Esophagus mucosa (tissue), 1 donor: ENCODE measurements at places on chromosomes 6 and 20. TPM values are rescaled to one million over a fixed set of nuclear protein-coding genes. Genes with fewer than 3 reads are reported as not detected.

GABRR2 gene
- total RNA-seq = not detected

DAAM2 gene
- 2.3 TPM for total RNA-seq

SLC17A9 gene
- 0.76 TPM for total RNA-seq

RCAN2 gene
- total RNA-seq = 1.00 TPM

SAPCD1 gene
- total RNA-seq = 0.64 TPM

STMN3 gene
- 4.6 TPM for total RNA-seq

LY6G6C gene
- 10.8 TPM for total RNA-seq

- peak; percentile 46 for ATAC-seq
Observed at GRCh38 chr6:119446115-119446554, 96.6 kb upstream of the MAN1A1 start.

- ATAC-seq = no peak
Observed at GRCh38 chr6:34148631-34149451, 3.0 kb upstream of the GRM4 start.

- no peak for ATAC-seq
Observed at GRCh38 chr6:139595183-139595582, 220.7 kb upstream of the CITED2 start.

DNA sequence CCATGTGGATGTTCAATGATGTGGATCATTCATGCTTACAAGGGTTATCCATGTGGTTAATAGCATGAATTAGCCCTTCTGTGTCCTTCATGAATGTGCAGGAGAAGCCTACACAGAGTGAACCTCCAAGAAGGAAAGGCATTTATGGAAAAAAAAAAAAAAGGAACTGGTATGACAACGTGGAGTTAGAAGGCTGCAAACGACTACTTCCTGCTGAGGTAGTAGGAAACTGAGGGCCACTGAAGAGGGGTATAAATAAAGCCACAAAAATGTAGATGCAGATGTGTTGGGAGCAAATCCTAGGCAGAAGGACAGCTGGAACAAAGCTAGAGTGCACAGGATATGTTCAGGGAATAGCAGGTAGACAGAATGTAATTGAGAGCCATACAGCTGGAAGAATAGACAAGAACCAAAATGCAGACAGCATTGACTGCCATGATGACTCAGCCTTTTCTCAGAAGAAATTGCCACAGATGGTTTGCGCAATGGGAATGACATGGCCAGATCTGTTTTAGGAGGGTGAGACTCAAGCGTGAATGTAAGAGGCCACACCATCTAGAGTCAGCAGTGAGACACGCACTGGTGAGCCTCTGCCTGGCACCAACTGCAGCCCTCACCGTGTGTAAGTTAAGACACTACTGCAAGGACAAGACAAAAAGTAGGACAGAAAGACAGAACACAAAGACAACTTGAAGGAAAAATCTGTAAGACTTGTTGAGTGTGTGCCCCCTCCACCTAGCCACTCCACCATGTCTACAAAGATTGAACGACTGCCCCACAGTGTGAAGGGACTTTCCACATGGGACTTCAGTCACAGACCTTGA is 79.8 kb downstream of the KIF13A start:
- ATAC-seq = peak; percentile 100

DNA sequence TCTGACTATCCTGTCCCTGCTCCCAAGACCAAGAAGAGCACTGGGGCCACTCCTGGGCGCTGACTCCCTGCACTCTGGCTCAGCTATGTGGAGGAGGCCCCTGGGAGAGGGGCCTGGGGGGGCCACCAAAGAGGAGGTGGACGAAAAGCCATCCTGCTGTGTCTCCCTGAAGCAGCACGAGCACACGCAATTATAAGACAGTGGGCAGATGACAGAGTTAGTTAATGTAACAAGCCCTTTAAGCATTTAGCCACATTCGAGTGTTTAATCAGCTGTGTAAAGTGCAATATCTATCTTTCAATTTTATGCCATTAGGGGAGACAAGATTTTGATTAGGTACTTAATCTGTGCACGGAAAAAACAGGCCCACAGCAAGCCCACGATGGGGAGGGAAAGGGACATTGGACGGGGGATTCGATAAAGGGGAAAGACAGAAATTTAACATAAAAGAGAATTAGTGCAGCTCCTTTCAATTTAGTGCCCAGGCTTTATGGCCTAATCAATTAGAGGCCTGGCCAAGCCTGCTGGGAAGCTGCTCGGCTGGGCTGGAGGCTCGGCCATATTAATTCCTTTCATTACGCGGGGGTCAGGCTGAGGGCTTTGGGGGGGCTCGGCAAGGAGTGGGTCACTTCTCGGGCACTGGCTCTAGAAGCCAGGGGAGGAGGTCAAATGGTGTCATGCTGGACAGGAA is 286.2 kb downstream of the DHX35 start:
- ATAC-seq = no peak

- ATAC-seq = no peak
Observed at GRCh38 chr20:24656391-24656790, 187.0 kb downstream of the SYNDIG1 start.

DNA sequence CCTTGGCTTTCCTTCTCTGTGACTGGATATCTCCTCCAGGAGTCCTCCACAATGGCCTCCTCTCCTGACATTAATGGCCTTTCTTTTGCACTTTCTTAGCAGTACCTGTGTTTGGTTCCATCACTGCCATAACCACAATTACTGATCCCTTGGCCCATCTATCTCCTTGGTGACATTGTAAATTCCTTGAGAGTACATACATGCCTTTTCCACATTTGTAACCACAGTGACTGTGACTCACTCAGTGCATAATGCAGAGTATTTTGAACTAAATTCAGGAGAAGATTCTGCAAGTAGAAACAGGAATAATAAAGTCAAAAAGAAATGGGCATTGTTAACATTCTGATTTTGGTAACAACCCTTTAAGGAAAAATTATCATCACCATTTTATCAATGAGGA is 197.2 kb upstream of the SOX4 start:
- no peak for ATAC-seq
